Stimulated activated CD8-positive, alpha-beta memory T cell treated with anti-CD3 and anti-CD28 coated beads, Interleukin-15, amount 100 ng/mL, for 4 hours (primary cell): ENCODE measurements at places on chromosomes 2 and 18.

- no peak for DNase-seq
These were observed 75.3 kb downstream of the BABAM2 start for GRCh38 chr2:27965841-27966240.

DNA sequence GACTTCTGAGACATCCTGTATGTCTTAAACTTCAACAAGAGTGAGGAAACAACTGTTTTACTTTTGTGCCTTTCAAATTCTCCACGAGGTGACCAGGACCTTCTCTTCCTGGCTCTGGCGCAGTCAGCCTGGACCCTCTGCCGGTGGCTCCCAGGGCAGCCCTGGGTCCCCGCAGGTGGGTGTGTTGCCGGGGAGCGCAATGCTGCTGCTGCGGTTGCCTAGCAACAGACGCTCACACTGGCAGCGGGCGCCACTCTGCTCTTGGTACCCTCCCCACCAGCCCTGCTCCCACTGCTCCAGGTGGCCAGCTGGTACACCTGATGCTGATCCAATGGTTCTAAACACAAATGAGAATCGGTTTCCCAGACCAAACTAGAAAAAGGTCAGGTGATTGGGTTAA lies 58.7 kb downstream of the GNAL start:
- DNase-seq: no peak

GRCh38 chr2:121803503-121803902 lies 48.1 kb downstream of the TSN start:
- DNase-seq: no peak

- DNase-seq: no peak
These were observed 82.8 kb downstream of the GLI2 start for GRCh38 chr2:120818441-120818920.

GRCh38 chr2:45396671-45397070 lies 214.4 kb downstream of the SRBD1 start:
- no peak for DNase-seq

DNA sequence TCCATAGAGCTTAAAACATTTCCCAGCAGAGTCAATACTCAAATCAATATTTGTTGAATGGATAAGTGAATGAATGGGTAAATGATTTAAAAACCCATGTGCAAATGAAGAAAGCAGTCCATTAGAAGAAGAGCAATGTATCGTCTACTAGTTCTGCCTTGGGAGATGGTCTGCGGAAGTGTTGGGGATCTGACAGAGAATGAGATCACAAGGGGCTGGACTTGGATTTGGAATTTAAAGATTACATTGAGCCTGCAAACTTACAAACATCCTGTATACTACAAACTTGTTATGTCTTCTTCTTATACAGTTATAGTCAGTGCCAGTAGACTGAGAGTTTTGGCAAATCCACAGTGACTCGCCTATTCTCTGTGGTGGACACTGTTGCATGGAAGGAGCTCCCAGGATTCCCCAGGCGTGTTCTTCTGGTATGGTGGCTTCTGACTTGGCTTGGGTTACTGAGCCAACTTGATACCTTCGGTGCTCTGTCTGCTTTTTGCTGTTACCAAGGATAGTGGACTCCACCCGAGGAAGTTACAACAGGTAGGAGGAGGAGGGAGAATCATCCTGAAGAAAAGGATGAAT lies 163.3 kb upstream of the SERPINE2 start:
- DNase-seq: no peak

- DNase-seq: no peak
These were observed 68.2 kb downstream of the PIKFYVE start for GRCh38 chr2:208334230-208334629.

GRCh38 chr2:28664120-28664842 lies 87.3 kb upstream of the PPP1CB start:
- no peak for DNase-seq

DNA sequence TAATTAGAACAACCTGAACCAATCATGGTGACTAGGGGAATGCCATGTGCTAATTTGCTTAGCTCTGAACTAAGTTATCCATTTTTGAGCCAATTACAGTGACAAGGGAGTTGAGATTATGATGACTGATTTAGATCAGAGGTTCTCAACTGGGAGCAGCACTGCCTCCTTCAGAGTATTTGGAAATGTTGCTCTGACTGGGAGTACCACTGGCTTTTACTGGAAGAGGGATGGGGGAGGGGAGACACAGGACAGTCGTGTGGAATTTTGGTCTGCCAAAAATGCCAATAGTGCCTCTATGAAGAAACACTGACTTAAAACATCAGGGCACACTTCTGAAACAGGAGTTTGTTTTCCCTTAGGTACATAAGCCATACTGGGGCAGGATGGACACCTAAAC lies 48.1 kb upstream of the VPS54 start:
- no peak for DNase-seq

DNA sequence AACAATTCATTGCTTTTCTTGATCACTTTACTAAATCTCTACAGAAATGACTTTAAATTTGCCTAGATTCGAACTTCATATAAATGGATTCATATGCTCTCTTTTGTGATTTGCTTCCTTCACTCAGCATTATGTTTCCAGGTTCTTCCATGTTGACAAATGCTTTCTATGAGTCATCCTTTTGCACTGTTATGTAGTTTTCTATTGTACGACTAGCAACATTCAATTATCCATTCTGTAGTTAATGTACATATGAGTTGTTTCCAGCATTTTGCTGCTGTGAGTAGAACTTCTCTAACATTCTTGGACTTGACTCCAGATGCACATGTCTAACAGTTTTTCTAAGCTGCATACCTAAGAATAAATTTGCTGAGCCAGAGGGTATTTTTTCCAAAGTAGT lies 66.5 kb upstream of the NEUROD1 start:
- DNase-seq: no peak

DNA sequence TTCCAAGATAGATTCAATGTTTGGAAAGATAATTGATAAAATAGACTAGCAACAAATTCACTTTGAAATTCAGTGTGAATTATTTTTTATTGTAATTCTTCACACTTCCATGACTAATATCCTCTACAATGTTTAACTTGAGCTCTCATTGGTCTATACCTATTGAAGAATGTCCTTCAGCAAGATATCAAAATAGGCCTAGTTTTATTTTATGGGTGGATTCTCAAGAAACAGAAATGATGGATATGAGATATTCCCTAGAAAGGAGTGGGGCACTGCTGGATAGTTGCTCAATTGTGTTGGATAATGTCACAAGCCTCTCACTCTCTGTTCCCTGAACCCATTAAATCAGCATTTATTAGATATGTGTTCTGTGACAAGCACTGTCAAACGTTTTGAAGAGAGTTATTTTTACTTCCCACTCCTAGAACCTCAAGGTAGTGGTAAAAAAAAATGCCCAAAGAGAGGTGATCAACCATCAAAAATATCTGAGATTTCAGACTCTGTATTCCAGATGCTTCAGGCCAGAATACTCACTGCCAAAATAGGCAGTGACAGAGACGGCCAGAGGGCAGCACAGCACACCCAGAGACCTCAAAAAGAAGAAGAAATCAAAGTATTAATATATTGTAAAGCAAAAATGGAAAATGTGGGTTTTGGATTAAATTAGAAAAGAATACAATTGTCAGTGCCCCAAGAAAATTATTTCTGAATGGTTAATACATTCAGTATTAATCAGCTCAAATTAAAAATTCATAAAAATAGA lies 87.5 kb downstream of the TRIB2 start:
- DNase-seq: no peak

- DNase-seq: no peak
These were observed 27.4 kb upstream of the SLC20A1 start for GRCh38 chr2:112618383-112618782.

GRCh38 chr18:13136056-13136903 lies 82.3 kb upstream of the LDLRAD4 start:
- no peak for DNase-seq

GRCh38 chr2:224894356-224894755 lies 147.9 kb downstream of the DOCK10 start:
- DNase-seq: no peak

- no peak for DNase-seq
These were observed 546.3 kb upstream of the ZEB2 start for GRCh38 chr2:145066151-145066661.

- DNase-seq: no peak
These were observed 77.6 kb upstream of the MGAT4A start for GRCh38 chr2:98808546-98808945.

DNA sequence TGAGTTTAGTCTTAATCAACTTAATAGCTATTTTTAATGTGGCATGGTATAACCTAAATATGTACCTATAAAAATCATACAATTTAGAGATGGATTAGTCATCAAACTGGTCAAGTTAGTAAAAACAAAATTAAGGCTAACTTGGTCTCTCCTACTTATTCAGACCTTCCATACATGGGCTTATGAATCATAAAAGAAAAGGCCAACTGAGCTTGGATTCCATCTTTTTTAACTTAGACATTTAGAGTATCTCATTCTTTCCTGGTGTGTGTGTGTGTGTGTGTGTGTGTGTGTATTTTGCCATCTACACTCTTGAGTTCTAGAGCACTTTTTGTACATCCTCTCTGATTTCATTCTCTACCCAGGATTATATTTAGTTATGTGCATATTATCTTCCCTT lies 637.5 kb downstream of the PLCL1 start:
- DNase-seq: no peak
